ENCODE measurements at places on chromosomes 4 and X. TPM values are rescaled to one million over a fixed set of nuclear protein-coding genes. Genes with fewer than 3 reads are reported as not detected.

DNA sequence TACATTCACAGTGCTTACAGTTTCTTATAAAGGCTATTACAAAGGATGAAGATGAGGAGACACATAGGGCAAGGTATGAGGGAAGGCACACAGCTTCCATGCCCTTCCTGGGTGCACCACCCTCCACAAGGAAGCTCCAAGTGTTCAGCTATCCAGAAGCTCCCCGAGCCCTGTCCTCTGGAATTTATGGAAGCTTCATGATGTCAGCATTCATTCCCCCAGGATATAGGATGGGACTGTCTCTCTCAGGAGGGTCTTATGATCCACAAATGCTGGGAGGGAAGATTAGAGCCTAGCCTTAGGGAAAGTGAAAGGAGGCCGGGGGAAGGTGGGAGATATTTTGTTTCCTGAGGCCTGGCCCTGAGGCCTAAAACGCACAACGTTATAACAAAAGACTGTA is 236.0 kb downstream of the ANK2 start:
- no peak for DNase-seq

MRFAP1L1 gene
- 52.5 TPM for total RNA-seq

GRCh38 chr4:5337731-5338130 is 286.5 kb downstream of the STK32B start:
- no peak for DNase-seq

GRCh38 chr4:4364061-4364460 is 22.8 kb upstream of the NSG1 start:
- no peak for DNase-seq

- no peak for DNase-seq
Observed at GRCh38 chr4:147772459-147772969, 40.6 kb downstream of the ARHGAP10 start.

GRCh38 chrX:48677516-48677915 is 6.1 kb upstream of the WAS start:
- no peak for DNase-seq

TMPRSS11E gene
- total RNA-seq, result 2.4 TPM

GAGE2A gene
- total RNA-seq, result not detected

DNA sequence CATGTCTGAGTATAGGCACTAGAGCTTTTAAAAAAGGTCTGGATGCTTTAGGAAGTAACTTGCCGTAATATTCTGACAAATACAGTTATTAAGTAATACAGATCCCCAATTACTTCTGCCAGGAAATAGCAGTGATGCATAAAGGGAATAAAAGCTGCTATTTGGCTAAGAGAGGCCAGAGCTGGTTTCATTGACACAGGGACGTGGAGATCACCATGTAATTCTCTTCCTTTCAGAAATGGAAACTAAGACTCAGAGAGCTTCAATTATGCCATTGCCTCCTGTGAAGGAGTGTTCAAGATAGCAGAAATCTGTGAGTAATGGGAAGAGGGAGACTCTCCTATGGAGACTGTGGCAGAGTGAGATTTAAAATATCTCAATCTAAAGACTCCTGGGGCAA is 238.1 kb downstream of the SLITRK2 start:
- no peak for DNase-seq

NSUN7 gene
- total RNA-seq, result 8.5 TPM

SCML2 gene
- total RNA-seq, result 1.2 TPM

ACE2 gene
- 1.8 TPM for total RNA-seq

GRCh38 chr4:124133753-124134152 is 578.8 kb downstream of the ANKRD50 start:
- no peak for DNase-seq

KDM5C gene
- total RNA-seq, result 163 TPM

DNA sequence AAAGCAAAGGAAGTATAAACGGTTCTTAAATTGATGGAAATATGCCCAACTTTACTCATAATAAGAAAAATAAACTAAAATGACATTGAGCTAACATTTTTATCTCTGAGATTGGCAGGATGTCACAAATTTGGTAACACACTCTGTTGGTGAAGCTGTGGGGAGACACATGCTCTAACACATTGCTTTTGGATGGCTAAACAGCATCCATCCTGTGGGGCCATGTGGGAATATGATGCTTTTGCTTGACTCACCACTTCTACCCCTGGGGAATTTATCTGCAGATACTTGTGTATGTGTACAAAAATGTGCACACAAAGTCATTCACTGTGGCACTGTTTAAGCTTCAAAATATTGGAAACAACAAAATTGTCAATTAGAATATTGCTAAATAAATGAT is 100.2 kb downstream of the ANAPC4 start:
- DNase-seq, result no peak

DNA sequence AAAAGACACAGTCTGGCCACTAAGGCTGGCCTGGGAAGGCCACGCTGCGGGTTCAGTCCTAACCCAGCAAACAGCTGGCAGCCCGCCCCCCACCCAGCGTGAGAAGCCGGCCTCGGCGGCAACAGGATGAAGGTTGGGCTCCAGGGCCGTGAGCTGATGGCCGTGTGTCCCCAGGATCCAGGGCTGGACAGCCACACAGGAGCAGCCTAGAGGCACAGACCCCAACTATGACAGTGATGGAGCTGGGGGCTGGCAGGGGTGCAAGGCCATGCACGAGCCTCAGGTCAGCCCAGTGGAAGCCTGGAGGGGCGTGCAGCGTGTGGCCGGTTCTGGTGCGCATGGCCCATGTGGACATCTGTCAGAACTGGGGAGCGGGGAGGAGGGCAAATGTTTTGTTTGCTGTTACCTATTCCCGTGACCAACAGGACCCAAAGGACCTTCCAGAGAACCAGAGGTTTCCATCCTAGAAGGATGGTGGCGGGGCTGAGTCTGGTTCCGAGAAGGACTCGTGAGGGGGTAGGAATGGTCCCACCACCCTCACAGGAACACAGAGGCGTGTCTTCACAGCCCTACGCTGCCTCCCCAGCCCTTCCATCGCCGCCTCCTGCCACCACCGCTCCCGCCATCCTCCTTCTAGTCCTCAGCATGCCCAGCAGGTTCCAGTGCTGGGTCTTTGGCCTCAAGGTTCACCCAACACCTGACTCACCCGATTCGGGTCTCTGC is 46.5 kb downstream of the ZFYVE28 start:
- no peak for DNase-seq

MID1IP1 gene
- total RNA-seq, result 66.4 TPM

DNA sequence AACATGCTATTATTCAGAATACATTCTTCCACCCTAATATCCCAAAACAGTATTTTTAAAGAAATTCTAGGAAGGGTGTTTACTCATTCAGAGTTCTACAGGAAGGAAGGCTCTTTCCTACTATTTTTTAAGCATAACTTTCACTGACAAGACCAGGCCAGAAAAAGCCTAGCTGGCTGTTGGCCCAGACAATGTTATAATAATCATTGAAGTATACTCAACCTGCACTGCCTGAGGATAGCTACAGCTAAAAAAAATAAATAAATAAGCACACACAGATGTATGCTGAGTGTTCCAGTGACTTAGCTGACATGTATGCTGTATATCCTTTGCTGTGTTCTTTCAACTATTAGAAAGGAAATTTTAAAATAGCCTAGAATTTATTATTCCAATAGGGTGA is 145.8 kb upstream of the SPRY1 start:
- no peak for DNase-seq

AWAT2 gene
- total RNA-seq, result not detected

- DNase-seq, result peak; percentile 71
Observed at GRCh38 chrX:129961180-129962083, 21.0 kb upstream of the BCORL1 start.
